Endothelial cell (in vitro differentiated cells): ENCODE measurements at places on chromosomes 6 and 20. TPM values are rescaled to one million over a fixed set of nuclear protein-coding genes. Genes with fewer than 3 reads are reported as not detected.

HCRTR2 gene
- total RNA-seq = not detected

RBM38 gene
- total RNA-seq = 23.6 TPM

ZC3H12D gene
- total RNA-seq = 0.72 TPM

MAD2L1BP gene
- 26.8 TPM for total RNA-seq

AGER gene
- total RNA-seq = 42.2 TPM

AK9 gene
- total RNA-seq = 3.5 TPM

SLA2 gene
- total RNA-seq = not detected

PROCR gene
- total RNA-seq = 254 TPM

KHDC1L gene
- not detected for total RNA-seq

SCGN gene
- 0.85 TPM for total RNA-seq

RBPJL gene
- not detected for total RNA-seq
